Lower leg skin (tissue), 4 donors: ENCODE measurements at places on chromosomes 1 and 21. TPM values are rescaled to one million over a fixed set of nuclear protein-coding genes. Genes with fewer than 3 reads are reported as not detected.

- no peak for DNase-seq
These were observed 56.1 kb downstream of the SWT1 start for GRCh38 chr1:185213091-185213490.

ICOSLG gene
- total RNA-seq = 10.4 TPM

LRRC40 gene
- total RNA-seq = 9.2 TPM

GRCh38 chr21:45050345-45050796 is 24.0 kb upstream of the ADARB1 start:
- DNase-seq = peak; percentile 72

GRCh38 chr1:119040489-119040888 is 52.3 kb upstream of the TBX15 start:
- DNase-seq = no peak

GRCh38 chr1:20551945-20552727 is at the start of gene FAM43B:
TSS of gene FAM43B (plus strand) at chr1:20552573. CDS start at chr1:20552974, 401 bp downstream.
- DNase-seq = no peak

DNA sequence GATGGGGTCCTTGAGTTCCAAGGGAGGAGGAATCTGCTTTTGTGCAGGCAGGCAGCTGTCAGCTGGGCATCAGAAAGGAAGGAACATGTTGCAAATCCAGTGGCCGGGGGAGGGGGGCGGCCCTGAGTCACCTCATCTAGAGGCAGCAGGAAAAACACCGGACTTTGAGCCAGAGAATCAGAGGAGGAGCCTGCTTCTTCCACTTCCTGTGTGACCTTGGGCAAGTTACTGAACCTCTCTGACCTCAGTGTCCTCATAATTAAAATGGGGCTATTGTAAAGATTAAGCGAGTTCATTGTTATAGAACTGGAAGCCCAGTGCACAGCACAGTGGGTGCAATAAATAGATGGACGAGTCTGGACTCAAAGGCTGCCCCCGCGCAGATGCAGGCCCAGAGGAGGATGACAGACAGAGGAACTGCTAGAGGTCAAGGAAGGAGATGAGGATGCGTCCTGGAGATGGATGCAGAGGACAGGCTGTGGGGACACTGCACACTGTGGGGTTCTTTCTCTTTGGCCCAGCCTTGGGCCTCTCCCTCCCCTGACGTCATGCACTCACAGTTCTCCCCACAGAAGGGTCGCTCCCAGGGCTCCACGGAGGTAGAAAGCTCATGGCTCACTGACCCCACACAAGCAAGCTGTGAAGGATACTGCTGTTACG is 714.3 kb downstream of the MATN1 start:
- DNase-seq = no peak

DNA sequence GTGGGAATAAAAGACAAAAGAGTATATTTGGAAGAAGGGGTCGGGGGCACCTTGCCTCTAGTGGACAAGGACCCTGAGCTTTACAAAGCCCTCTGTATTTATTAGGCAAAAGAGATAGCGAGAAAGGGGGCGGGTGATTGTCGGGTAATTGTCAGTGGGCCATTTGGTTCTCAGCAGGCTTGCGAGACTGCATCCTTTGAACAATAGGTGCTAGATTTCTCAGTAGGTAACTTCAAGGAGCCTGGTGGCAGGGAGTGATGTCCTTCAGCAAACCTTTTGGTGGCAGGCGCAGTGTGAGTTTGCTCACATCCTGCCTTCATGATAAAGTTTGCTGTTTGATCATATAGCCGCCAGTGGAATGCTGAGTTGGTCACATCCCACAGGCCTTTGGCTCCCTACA is 71.4 kb downstream of the AXDND1 start:
- DNase-seq = no peak

DNA sequence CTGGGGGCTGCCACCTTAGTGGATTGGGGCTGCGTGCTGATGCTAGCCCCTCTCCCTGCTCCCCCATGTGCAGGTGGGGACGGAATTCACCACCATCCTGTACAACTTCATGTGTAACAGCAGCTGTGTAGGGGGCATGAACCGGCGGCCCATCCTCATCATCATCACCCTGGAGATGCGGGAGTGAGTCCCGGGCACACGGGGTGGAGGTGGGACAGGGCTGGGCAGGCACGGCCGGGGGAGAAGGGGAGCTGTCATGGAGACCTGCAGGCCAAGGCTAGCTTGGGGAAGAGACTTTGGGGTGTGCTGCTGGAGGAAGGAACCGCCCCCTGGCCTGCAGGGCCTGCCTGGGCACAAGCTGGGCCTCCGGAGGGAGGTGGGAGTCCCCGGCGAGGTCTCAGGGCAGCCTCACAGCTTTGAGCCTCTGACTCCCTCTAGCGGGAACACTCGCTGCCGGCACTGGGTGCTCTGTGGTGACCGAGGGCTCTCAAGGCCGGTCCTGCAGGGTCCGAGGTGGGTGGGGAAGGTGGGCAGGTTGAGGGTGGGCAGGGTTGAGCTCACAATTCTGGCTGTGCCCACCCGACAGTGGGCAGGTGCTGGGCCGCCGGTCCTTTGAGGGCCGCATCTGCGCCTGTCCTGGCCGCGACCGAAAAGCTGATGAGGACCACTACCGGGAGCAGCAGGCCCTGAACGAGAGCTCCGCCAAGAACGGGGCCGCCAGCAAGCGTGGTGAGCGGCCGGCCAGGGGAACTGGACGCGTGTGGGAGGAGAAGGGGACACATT is 25.0 kb upstream of the CCDC27 start:
- no peak for DNase-seq

FCRLB gene
- 0.38 TPM for total RNA-seq

GRCh38 chr1:234538062-234538731 is 59.2 kb upstream of the TARBP1 start:
- peak; percentile 80 for DNase-seq

DNA sequence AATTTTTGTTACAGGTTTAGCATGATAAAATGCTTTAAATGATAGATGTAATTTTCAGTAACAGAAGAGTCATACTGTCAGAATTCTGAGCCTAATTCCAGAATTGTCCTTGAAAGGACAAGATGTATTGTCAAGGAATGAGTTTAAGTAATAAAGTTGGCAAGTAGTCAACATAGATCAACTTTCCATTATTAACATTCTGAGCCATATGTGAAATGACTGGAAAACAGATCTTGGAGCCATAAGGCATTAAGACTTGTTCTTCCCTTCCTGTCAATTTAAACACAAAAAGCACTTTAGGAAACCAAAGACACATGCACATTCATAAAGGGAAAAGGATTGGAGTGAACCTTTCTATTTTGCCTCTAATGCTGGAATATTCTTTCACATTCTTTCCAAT is 107.0 kb downstream of the ODF2L start:
- DNase-seq = no peak

DNA sequence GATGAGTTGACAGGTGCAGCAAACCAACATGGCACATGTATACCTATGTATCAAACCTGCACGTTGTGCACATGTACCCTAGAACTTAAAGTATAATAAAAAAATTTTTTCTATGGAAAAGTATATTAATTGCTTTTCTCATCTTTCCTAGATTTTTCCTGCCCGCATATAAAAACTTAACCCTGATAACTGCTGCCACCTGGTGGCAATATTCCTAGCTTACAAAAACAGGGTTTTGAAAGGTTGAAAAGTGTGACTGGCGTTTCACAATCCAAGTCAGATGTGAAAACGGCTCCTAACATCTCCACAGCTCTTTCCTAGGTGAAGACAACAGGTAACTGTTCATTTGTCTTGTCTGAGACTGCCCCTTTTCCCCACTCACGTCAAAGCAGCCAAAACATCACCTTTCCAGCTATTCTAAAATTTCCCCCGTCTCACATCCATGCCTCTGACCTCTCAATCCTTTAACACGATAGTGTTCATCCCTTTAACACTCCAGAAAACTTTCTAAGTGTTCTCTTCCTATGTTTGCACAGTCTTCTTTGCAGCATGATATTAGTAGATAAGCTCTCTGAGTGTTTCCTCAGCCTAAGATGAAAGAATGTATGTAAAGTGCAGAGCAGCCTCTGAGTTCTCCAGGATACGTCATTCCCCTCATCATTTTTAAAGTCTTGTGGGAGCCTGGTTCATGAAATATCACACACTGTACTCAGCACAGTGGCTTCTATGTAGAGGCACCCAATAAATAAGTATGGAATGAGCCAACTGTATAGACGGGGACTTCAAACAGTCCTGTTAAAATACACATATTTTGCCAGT is 27.5 kb downstream of the OVGP1 start:
- no peak for DNase-seq

DNA sequence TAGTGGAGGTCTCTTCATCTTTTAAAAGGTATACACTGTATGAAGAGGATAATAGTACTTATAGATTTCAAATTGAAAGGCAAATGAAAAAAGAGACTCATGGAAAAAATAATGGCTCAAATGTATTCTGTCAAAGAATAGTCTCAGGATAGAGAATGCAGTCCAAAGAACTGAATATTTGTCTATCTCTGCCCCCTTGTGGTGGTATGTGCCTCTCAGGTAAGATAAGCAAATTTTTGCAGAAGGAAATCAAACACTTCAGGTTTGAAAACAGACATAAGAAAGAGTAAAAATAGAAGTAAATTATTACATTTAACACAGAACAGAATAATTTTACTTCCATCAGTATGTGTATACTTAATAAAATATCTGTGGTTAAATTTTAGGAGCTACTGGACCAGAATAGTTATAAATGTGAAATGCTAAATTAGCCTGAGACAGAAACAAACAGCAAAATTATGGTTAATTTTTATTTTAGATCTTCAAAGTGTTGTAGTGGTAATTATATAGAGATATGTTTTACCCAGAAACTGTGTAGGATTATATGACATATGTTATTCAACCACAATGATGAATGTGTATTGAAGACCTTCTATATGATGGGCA is 164.4 kb upstream of the PALMD start:
- peak; percentile 33 for DNase-seq

DNASE2B gene
- total RNA-seq = not detected

TNFSF4 gene
- total RNA-seq = 0.89 TPM

TSPEAR gene
- not detected for total RNA-seq

DNA sequence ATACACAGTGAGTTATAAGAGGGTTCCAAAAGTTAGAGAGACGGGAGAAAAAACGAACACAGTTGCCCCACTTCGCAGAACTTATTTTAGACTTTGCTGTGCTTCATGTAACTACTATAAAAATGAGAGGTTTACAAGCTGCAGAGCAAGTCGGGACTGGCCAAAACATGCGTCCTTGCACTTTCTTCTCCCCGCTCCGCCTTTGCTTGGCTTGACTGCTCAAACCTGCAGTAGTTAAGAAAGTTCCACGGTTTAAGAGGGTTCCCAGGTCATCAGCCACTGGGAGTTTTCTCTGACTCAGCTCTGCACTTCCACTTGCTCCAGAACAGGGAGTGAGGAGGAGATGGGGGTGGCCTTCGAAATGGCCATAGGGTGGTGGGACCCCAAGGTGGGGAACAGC is 36.2 kb downstream of the CLIC6 start:
- peak; percentile 83 for DNase-seq
